ENCODE measurements at places on chromosomes 2 and 18. TPM values are rescaled to one million over a fixed set of nuclear protein-coding genes. Genes with fewer than 3 reads are reported as not detected.

- DNase-seq, result no peak
These were observed 150.0 kb downstream of the ZNF385B start for GRCh38 chr2:179711375-179711774.

Gene LOXHD1
- total RNA-seq, result 0.12 TPM

DNA sequence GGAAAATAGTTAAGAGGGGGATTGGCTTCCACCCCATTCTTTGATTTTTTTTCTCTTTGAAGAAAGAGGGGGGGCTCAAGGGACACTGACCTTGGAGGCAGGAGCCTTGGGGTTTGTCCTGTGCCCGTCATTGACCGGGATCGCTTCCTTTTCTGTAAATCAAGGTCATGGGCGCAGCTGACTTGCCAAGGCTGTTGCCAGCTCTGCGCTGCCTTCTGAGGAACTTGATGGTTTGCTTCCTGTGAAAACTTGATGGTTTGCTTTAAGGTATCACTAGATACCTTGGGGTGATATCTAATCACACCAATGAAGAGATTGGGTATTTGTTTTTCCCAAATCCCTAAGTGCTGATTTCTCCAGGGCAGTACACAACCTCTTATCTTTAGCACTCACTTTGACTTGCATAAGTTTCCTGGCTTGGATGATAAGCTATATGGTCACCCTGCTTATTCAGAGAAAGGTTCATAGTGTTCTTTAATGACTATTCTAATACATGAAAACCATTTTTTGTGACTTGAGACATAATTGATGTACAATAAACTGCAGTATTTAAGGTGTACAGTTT lies 56.0 kb downstream of the DGKD start:
- no peak for DNase-seq

Gene NLRC4
- total RNA-seq, result 1.9 TPM

GRCh38 chr18:908758-909724 lies 4.4 kb downstream of the ADCYAP1 start:
- no peak for DNase-seq

- DNase-seq, result no peak
These were observed 18.9 kb downstream of the HRH4 start for GRCh38 chr18:24479371-24479770.

DNA sequence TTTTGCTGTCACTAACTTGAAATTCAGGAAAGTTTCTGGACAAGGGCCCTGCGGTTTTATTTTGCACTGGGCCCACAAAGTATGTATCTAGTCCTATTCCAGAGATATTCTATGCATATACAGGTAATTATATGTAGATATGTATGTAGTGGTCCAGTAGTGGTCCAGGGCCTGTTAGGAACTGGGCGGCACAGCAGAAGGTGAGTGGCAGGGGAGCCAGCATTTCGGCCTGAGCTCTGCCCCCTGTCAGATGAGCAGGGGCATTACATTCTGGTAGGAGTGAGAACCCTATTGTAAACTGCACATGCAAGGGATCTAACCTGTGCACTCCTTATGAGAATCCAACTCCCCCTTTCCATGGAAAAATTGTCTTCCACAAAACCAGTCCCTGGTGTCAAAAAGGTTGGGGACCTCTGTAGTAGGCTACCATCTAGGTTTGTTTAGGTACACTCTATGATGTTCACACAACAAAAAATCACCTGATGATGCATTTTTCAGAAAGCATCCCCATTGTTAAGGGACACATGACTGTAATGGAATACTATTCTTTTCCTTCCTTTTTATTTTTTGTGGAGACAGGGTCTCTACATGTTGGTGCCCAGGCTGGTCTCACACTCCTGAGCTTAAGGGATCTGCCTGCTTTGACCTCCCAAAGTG lies 2.8 kb upstream of the PPP4R3B start:
- DNase-seq, result no peak

Data from mucosa of gallbladder (tissue), 1 donor.